Activated T-helper 2 cell treated with anti-CD3 and anti-CD28 coated beads, Interferon-gamma antibody, Interleukin-2, Interleukin-4, amounts not matched to agents 10 μg/mL and 5 μg/mL and 100 μg/mL, durations not matched to agents 14 hours and 24 hours and 36 hours (primary cell): ENCODE measurements at places on chromosomes 12 and 14. TPM values are rescaled to one million over a fixed set of nuclear protein-coding genes. Genes with fewer than 3 reads are reported as not detected.

- no peak for DNase-seq
Observed at GRCh38 chr14:68526512-68527091, 266.3 kb downstream of the ZFP36L1 start.

DNA sequence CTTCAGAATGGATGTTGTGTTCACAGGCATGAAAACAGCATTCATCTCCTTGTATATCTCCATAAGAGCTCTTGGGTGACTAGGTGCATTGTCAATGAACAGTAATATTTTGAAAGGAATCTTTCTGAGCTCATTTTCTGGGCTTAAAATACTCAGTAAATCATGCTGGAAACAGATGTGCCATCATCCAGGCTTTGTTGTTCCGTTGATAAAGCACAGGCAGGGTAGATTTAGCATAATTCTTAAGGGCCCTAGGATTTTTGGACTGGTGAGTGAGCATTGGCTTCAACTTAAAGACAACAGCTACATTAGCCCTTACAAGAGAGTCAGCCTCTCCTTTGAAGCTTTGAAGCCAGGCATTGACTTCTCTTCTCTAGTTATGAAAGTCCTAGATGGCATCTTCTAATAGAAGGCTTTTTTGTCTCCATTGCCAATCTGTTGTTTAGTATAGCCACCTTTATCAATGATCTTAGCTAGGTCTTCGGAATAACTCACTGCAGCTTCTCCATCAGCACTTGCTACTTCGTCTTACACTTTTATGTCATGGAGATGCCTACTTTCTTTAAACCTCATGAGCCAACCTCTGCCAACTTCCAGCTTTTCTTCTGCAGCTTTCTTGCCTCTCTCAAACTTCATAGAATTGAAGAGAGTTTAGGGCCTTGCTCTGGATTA is 79.6 kb upstream of the PSMA6 start:
- DNase-seq, result no peak

GRCh38 chr12:77786675-77787074 is 44.0 kb upstream of the NAV3 start:
- DNase-seq, result no peak

- DNase-seq, result no peak
Observed at GRCh38 chr12:57846285-57846576, 298 bp downstream of the CTDSP2 start.

- DNase-seq, result no peak
Observed at GRCh38 chr12:76863005-76863670, 15.7 kb downstream of the CSRP2 start.

GRCh38 chr12:7601406-7601805 is 64.3 kb downstream of the APOBEC1 start:
- no peak for DNase-seq

GRCh38 chr12:50633955-50634354 is 129.2 kb downstream of the DIP2B start:
- DNase-seq, result no peak

DNA sequence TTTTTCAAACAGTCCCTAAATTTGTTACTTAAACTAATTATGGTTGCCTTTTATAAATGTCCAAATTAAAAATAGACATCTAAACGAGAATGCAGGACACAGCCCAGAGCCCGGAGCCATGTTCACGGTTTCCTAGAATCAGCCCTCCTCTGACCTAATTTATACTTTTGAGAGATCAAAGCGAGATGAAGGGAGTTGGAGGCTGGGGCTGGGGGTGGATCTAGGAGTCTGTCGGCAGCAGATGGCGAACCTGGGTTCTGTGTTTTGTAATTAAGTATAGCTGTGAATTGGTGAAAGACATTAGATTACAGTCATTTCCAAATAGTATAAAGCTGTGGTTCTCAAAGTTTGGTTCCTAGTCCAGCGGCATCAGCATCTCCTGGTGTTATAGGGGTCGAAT is 210.1 kb downstream of the SLC41A2 start:
- DNase-seq, result no peak

- DNase-seq, result no peak
Observed at GRCh38 chr12:113700943-113701342, 229.3 kb upstream of the LHX5 start.

Gene POTEG
- not detected in 2 replicates for total RNA-seq

Gene SIX6
- not detected in 2 replicates for total RNA-seq

Gene HOXC4
- total RNA-seq, result 0.14 and 0.21 TPM in 2 replicates

Gene XPOT
- total RNA-seq, result 119 and 120 TPM in 2 replicates

Gene NXPH4
- 0.82 and 0.90 TPM in 2 replicates for total RNA-seq
